AG10803 (cell line): ENCODE measurements at places on chromosomes 7 and 10.

- DNase-seq = no peak
Measured at GRCh38 chr7:99465421-99465768, 572 bp downstream of the ATP5MF start.

- peak; percentile 71 for DNase-seq
Measured at GRCh38 chr10:119203006-119203405, 4.4 kb upstream of the GRK5 start.

DNA sequence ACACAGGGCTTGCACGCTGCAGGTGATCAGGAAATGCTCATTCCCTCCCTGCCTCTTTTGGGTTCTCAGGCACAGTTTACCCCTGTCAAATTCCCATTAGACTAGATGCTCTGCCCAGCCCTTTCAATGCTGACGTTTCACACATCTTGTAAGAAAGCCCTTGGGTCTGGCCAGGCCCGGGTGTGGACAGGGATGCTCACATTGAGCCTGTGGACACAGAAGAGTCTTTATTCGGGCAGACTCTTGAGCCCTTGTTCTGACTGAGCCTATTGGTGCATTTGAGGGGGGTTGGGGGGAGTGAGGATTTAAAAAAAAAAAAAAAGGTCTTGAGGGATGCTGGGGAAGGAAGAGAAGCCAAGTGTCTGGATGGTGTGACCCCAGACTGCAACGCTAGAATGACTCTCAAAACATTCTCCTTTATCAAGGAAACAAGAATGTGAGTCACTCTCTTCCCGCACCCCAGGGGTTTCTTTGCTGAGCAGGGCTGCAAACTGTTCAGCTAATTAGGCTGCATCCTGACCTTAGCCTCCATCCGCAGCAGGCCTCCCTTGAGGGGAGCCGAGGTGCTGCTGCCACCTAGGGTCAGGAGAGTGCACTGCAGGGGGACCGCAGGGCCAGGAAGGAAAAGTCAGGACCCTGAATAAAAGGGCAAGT lies 53.6 kb upstream of the TMEM72 start:
- peak; percentile 74 for DNase-seq

- DNase-seq = no peak
Measured at GRCh38 chr7:79880312-79880711, 254.3 kb upstream of the GNAI1 start.

- DNase-seq = no peak
Measured at GRCh38 chr7:92072121-92072520, 62.2 kb downstream of the CYP51A1 start.

DNA sequence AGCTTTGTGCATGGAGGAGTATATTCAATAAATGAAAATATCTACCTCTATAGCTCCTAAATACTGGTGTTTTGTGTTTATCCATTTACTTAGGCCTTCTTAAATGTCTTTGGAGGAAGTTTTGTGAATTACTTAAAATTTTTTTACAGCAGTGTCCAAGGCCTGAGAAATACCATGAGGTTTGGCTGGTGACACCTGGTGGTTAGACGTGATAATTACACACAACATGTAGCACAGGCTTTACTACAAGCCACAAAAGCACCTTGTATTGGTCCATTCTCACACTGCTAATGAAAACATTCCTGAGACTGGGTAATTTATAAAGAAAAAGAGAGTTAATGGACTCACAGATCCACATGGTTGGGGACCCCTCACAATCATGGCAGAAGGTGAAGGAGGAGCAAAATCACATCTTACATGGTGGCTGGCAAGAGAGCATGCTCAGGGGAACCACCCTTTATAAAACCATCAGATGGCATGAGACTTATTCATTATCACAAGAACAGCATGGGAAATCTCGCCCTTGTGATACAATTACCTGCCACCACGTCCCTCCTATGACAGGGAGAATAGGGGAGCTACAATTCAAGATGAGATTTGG lies 20.6 kb downstream of the HYAL4 start:
- peak; percentile 67 for DNase-seq

- DNase-seq = no peak
Measured at GRCh38 chr10:132875435-132875834, 66.9 kb downstream of the CFAP46 start.

DNA sequence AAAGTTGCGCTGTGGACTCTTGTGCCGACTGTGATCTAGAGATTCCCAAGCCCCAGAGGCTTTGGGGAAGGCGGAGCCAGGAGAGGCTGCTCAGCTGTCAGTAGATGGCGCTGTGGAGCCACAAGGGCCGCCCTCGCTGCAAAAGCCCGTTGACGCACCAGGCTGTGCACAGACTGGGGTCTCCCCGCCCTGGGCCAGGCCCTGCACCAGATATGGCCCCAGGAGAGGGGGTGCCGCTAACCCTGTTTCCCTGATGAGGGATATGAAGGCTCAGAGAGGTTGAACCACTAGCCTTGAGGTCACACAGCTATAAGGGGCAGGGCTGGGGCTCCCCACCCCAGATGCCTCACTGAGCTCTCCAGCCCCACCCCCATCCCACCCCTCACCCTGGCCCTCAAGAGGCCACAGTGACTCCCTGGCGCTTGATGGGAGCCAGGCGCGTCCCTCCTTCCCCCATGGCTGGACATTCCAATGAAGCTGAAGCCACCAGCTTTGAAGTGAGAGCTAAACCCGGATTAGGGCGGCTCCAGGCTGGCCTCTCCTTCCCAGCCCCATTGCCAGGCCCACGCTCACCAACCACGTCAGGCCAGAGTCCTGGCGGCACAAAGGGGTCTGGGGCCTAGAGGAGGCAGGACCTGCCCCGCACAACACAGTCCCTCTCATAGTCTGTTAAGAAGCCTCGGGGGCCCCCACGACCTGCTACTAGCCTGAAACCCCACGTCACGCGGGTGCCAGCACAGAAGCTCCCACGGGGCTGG lies 26.4 kb downstream of the MYL10 start:
- peak; percentile 68 for DNase-seq

GRCh38 chr10:90560331-90560730 lies 297.5 kb downstream of the HTR7 start:
- no peak for DNase-seq

DNA sequence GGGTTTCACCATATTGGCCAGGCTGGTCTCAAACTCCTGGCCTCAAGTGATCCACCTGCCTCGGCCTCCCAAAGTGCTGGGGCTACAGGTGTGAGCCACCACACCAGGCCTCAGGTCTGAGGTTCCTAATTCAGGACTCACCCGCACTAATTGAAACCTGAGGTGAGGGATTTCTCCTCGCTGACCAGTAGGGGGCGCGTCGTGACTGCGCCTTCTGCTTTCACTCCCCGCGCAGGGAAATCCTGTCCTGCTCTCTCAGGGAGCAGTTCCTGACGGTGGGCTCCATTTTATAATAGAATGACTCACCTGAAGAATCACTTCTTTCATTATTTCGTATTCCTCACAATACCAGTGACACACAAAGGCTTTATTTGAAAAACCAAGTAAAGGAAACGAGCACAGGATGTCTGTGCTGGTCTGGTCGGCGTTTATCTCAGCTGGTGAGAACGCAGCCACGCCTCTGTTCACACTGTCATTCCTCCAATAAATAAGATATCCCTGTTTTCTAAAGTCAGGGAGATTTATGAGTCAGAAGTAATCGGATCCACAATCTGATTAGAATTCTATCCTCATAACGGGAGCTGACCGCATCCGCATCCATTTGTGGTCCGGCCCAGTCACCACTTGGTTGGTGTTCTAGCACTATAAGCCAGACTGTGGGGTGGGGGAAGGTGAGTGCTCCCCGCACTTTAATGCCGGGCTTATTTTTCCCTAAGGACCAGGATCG lies 35.4 kb downstream of the BAG3 start:
- DNase-seq = peak; percentile 74

- DNase-seq = no peak
Measured at GRCh38 chr7:149822353-149822943, 15.7 kb upstream of the ZNF862 start.

DNA sequence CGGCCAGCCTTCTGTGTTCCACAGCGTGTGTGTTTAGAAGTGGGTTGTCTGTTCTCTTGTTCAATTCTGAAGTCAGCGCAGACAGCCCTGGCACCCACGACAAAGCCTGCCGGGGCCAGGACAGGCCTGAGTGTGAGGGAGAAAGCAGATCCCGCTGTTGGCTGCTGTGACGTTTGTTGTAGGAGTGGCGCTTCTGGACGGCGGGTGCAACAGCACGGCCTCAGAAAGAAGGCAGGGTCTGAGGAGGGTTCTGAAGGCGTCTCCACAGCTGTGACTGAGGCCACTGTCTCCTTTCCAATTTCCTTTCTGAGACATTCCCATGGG lies 76.2 kb downstream of the VIPR2 start:
- DNase-seq = no peak

GRCh38 chr7:36942955-36943354 lies 218.7 kb upstream of the AOAH start:
- DNase-seq = no peak

- DNase-seq = no peak
Measured at GRCh38 chr10:10138685-10139084, 879.0 kb upstream of the CELF2 start.

- DNase-seq = no peak
Measured at GRCh38 chr10:118488710-118489497, 106.5 kb downstream of the PRLHR start.

GRCh38 chr10:1824928-1825327 lies 87.6 kb upstream of the ADARB2 start:
- DNase-seq = no peak

DNA sequence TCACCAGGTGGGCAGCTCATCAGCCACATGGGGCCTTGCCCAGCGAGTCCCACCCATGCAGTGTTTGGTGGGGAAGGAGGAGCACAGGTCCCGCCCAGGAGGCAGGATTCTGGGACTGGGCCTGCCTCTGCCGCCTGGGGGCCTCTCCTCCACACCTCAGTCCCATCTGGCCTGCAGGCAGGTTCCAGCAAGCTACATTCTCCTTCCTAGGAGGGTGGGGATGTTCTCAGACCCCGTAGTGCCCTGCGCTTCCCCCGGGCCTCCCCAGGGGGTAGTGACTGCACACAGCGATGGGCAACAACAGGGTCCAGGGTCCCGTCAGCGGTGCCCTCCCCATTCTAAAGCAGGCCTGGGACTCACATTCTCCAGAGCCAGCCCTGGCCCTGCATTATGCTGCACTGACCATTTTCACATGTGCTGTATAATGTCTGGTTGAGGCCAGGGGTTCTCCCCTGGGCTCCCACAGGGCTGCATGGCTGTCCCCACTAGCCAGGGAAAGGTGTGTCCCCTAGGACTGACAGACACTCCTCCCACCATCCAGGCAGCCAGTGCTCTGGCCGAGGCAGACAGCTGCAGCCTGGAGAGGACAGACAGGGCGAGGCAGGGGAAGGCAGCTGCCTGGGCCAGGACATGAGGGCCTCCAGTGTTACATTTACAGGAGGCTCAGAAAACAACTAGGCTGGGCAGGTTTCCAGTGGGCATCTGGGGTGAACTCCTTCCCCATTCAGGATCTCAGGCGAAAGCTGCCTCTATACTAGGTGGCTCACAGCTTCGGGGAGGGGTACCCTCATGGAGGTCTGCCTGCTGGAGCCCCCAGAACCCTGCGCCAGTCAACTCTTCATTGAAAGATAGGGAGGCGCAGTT lies 9.3 kb downstream of the RASGEF1A start:
- no peak for DNase-seq

GRCh38 chr7:24025094-24025493 lies 258.9 kb upstream of the NPY start:
- DNase-seq = peak; percentile 4

DNA sequence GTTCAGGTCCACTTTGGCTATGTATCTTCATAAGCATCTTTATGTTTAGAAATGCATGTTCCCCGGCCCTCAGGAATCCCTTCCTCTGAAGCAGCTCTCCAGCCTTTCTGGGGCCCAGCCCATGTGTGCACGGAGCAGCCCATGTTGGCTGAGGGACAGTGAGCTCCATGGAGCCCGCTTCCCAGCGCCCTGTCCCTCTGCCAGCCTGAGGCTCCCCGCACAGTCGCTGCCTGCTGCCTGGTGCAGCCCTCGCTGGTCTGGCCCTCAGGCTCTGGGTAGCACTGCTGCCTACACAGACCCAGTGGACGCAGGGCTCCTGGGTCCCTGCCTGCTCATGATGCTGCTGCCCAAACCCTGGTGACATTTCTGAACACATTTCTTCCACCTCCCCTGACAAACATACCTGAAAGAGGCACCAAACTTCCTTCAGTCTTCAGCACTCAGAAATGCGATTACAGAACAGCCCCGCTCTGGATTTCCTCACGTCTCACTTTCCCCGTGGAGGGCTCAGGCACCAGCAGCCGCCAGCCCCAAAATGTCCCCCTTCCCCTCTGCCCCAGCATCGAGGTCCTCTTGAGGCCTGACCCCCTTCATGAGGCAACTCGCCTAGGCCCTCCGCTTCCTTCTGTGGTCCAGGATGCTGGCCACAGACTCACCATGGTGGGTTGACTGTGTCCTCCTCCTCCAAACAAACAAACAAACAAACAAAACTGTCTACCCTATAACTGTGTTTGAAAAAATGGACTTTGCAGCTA lies 5.0 kb upstream of the TCERG1L start:
- no peak for DNase-seq
